Left ventricle myocardium inferior (tissue), 1 donor: ENCODE measurements at places on chromosomes 1 and 21. TPM values are rescaled to one million over a fixed set of nuclear protein-coding genes. Genes with fewer than 3 reads are reported as not detected.
A peak's percentile ranks its signal among the peaks of the same experiment; 100 is the strongest.

GRCh38 chr1:194473766-194474165 is 1287.4 kb upstream of the B3GALT2 start:
- no peaks in the 10 kb centered on the region for H3K27me3 ChIP-seq
- H3K4me1 ChIP-seq, result no peaks in the 10 kb centered on the region
- DNase-seq, result no peak

GRCh38 chr1:229195246-229195645 is 75.7 kb upstream of the RAB4A start:
- H3K4me3 ChIP-seq, result no peak overlapping the region
- no peaks in the 10 kb centered on the region for H3K4me1 ChIP-seq
- no peak for DNase-seq
- H3K27me3 ChIP-seq, result no peaks in the 10 kb centered on the region
- H3K27ac ChIP-seq, result no peak overlapping the region

GRCh38 chr1:1761504-1762376 is 16.5 kb downstream of the NADK start:
- H3K4me3 ChIP-seq, result no peak overlapping the region
- peaks cover 78% of the 10 kb centered on the region for H3K36me3 ChIP-seq
- H3K27me3 ChIP-seq, result no peaks in the 10 kb centered on the region
- DNase-seq, result no peak
- peaks cover 19% of the 10 kb centered on the region for H3K4me1 ChIP-seq
- no peak overlapping the region for H3K27ac ChIP-seq

DNA sequence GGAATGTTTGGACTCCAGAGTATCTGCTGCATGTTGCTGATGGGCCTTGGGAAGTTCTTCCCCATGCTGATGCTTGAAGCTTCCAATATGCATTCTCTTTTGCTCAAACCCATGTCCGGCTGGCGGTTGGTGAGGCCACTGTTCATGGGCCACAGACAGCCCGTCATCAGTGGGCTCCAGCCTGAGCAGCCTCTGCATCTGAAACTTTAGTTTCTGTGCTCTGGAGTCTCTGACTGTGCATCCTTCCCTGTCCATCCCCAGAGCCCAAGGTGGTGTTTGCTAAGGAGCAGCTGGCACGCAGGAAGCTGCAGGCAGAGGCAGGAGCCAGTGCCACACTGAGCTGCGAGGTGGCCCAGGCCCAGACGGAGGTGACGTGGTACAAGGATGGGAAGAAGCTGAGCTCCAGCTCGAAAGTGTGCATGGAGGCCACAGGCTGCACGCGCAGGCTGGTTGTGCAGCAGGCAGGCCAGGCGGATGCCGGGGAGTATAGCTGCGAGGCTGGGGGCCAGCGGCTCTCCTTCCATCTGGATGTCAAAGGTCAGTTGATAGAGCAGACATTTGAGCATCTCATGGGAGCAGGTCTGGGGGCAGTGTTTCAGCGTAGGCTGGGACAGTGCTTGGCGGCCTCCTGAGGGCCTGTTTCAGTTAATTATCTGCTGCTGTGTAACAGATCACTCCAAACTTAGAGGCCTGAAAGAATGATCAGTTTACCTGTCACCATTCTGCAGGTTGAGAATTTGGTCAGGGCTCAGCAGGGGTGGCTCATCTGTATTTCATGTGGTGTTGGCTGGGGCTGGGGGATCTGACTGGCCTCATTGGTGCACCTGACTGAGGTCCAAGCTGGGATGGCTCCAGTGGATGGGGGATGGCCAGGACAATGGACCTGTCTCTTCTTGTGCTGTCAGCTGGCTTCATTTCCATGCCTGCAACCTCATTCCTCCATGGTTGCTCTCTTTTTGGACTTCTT is 16.6 kb downstream of the OBSCN start:
- H3K27me3 ChIP-seq, result no peaks in the 10 kb centered on the region
- no peak overlapping the region for H3K27ac ChIP-seq
- DNase-seq, result no peak
- H3K4me3 ChIP-seq, result no peak overlapping the region
- peaks cover 67% of the 10 kb centered on the region for H3K4me1 ChIP-seq
- H3K36me3 ChIP-seq, result peaks cover 94% of the 10 kb centered on the region

DNA sequence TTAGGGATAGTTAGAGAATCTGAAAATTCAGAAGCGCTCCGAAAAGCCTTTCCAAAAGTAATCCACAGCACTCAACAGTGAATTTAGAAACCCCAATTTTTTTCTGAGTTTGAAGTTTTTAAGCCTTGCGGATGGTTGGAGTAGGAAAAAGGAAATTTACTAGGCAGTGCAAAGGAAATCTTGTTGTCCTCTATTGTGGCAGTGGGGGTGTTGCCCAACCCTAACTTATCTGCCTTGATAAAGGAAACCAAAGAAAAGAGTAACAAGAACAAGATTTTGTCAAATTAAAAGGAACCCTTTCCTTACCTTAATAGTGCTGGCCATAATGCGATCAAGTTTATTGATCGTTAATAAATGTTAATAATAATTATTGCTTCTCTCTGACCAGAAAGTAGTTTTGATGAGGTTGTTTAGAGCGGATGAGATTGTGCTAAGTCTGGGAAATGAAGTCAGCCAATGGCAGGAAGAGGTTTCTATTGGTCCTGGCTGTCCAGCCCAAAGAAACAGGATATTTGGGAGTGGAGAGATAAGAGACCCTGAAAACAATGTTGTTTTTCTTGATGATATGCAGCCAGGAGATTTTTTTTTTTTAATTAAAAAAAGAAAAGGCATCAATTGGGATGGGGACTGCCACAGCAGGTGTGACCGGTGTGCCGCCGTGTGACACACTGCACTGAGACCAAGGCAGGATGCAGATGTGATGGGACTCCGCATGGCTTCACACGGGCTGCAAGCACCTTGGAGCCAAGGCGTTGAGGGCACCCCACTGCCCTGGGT is at the start of gene ERG:
Gene ERG (minus strand): TSS at position 421 of the 777 bp plus-strand sequence. CDS start 97 bp downstream, at position 324.
- H3K27ac ChIP-seq, result peak within 1 kb of the TSS; percentile 88
- H3K36me3 ChIP-seq, result no peaks in the 10 kb centered on the region
- H3K4me1 ChIP-seq, result peaks cover 33% of the 10 kb centered on the region
- H3K4me3 ChIP-seq, result peak within 1 kb of the TSS; percentile 66
- no peaks in the 10 kb centered on the region for H3K27me3 ChIP-seq

ZMYND12 gene
- 2.6 TPM for total RNA-seq

TCEANC2 gene
- 5.7 TPM for total RNA-seq
